Activated naive CD4-positive, alpha-beta T cell treated with Interleukin-2 at 50 U/mL for 16 hours (primary cell): ENCODE measurements at places on chromosomes 12 and 14.

DNA sequence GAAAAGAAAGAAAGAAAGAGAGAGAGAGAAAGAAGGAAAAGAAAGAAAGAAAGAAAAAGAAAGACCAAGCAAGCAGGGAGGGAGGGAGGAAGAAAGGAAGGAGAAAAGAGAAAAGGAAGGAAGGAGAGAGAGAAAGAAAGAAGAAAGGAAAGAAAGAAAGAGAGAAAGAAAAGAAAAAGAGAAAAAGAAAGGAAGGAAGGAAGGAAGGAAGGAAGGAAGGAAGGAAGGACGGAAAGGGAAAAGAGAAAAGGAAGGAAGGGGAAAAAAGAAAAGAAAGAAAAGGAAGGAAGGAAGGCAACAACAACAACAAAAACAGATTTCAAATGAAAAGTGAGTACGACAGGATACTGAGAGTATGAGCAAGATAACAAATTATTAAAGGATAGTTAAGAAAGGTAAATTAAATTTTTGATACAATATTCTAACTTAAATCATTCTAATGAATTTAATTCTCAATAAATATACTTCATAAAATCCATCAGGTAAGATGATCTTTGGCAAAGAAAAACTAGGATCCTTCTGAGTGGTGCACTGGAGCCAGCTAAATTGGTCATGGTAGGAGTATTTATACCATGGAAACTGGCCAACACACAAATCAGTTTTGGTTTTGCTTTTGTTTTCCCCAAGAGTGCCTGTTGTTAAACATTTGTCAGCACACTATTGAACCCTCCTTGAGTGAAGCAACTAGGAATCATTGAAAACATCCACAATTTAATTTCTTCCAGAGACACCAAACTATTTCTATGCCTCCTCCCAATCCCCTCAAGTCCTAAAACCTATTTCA, 56.1 kb upstream of the DYRK2 start:
- DNase-seq, result no peak

DNA sequence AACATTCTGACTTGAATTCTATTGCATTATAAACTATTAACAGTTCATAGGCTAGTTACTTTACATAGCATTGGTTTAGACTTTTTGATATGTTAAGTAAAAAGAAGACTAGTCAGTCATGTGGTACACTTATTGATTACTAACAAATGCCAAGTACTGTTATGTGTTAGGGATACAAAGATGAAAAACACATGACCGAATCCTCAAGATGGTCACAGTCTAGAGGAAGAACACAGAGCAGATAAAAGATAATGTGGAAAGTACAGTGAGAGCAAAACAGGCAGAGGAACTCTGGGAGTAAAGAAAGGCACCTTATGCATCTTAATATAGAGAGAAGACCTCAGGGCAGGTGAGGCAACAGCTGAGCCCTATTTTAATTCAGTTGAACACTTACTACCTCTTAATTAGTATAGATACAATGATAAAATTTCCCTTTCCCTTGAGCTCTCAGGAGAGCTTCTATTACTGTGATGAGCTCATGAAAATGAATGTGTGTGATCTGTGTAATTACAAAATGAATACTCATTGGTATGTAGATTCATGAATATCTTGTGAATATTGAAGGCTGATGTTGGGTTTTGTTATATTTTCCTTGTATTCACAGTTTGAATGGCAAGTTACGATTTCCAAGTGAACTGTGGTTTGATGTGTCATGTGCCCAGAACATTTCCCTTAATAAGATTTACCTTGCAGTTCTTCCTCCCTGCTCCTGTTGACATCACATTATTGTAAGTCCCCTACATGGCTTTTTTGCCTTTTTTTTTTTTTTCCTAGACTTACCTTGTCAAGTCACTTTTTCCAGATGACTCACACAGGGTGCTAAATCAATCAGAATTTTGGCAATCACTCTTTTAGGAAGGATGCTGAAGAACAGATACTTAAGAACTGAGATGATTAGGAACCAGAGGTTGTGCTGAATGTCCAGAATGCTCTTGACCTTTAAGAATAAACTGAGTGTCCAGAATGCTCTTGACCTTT, 29.5 kb upstream of the MSRB3 start:
- DNase-seq, result no peak

- DNase-seq, result no peak
Measured at GRCh38 chr14:103155010-103155409, 31.7 kb downstream of the TNFAIP2 start.

DNA sequence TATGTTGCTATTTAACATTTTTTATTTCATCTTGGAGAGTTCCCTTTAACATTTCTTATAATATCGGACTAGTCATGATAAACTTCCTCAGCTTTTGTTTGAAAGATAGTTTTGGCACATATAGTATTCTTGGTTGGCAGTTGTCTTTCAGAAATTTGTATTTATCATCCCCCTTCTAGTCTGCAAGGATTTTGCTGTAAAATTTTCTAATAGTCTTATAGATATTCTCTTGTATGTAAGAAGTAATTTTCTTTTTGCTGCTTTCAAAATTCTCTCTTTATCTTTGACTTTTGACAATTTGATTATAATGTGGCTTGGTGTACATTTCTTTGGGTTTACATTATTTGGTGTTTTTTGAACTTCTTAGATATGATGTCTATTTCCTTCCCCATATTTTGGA, 116.0 kb upstream of the AVPR1A start:
- DNase-seq, result no peak

- DNase-seq, result no peak
Measured at GRCh38 chr12:79563021-79563740, 127.6 kb downstream of the PAWR start.

DNA sequence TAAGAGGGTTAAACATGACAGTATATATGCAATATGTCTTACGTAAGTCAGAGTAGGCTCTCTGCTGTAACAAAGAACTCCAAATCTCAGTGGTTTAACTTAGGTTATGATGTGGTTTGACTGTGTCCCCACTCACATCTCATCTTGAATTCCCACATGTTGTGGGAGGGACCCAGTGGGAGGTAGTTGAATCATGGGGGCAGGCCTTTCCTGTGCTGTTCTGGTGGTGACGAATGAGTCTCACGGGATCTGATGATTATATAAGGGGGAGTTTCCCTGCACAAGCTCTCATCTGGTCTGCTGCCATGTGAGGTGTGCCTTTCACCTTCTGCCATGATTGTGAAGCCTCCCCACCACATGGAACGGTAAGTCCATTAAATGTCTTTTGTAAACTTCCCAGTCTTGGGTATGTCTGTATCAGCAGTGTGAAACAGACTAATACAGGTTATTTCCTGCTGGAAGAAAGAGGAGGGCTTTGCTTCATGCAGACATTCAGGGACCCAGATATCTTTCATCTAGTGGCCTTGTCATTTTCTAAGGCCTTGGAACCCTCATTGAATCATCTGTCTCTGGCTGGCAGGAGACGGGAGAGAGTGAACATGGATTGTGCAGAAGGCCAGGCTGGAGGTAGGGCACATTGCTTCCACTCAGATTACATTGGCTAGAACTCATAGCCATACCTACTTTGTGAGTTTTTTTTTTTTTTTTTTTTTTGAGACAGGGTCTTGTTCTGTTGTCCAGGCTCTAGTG, 96.1 kb downstream of the CRADD start:
- DNase-seq, result peak; percentile 75

DNA sequence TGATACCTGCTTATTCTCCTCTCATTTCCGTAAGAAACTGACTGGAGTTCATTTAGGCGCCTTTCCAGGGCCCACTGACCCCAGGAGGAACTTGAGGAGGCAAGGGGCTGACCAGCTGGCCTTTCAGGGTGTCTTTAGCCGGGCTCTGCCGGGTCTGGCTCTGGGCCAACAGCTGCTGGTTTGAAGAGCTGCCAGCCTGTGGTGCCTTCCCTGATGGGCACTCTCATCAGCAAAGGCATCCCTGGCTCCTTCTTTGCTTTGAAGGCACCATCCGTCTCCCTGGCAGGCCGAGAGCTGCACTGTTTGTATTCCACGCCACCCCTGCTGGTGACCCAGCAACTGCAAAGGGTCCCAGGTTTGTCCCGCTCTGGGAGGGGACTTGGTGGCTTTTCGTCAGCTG, 42.0 kb downstream of the IQSEC3 start:
- no peak for DNase-seq

- no peak for DNase-seq
Measured at GRCh38 chr12:29071099-29071498, 78.0 kb upstream of the FAR2 start.
